ENCODE measurements at places on chromosomes 3 and 15. TPM values are rescaled to one million over a fixed set of nuclear protein-coding genes. Genes with fewer than 3 reads are reported as not detected.

GRCh38 chr3:43155464-43156121 is 49.7 kb upstream of the POMGNT2 start:
- peak; percentile 73 for DNase-seq

GRCh38 chr15:68100194-68100593 is 46.1 kb downstream of the PIAS1 start:
- no peak for DNase-seq

GRCh38 chr3:101791778-101792177 is 12.8 kb downstream of the NXPE3 start:
- no peak for DNase-seq

GRCh38 chr3:41140242-41140641 is 59.1 kb upstream of the CTNNB1 start:
- DNase-seq: no peak

GLT8D1 gene
- 28.3 TPM for total RNA-seq

ALG3 gene
- 17.0 TPM for total RNA-seq

MED12L gene
- 0.86 TPM for total RNA-seq
